Caco-2 (cell line): ENCODE measurements at places on chromosomes 4 and X. TPM values are rescaled to one million over a fixed set of nuclear protein-coding genes. Genes with fewer than 3 reads are reported as not detected.

Gene GLUD2
- total RNA-seq, result 1.2 and 1.3 TPM in 2 replicates

Gene TMEM144
- total RNA-seq, result 15.5 and 17.9 TPM in 2 replicates

Gene MAGEA12
- total RNA-seq, result not detected in 2 replicates

Gene VSIG4
- total RNA-seq, result not detected in 2 replicates

GRCh38 chr4:148238811-148239493 lies 203.3 kb downstream of the NR3C2 start:
- H3K4me1 ChIP-seq, result no peaks in the 10 kb centered on the region
- no peak overlapping the region for H3K4me3 ChIP-seq
- H3K27me3 ChIP-seq, result no peaks in the 10 kb centered on the region
- no peak for DNase-seq

GRCh38 chr4:20368926-20369325 lies 117.2 kb downstream of the SLIT2 start:
- H3K36me3 ChIP-seq, result no peaks in the 10 kb centered on the region
- no peak overlapping the region for H3K27ac ChIP-seq
- no peak for DNase-seq
- H3K4me3 ChIP-seq, result no peak overlapping the region
- no peaks in the 10 kb centered on the region; the same call in 1 of the 2 replicates for H3K27me3 ChIP-seq

- H3K27me3 ChIP-seq, result no peaks in the 10 kb centered on the region
- H3K4me3 ChIP-seq, result no peak overlapping the region
- peaks cover 1% of the 10 kb centered on the region for H3K4me1 ChIP-seq
- H3K27ac ChIP-seq, result no peak overlapping the region
Observed at GRCh38 chr4:112119353-112119783, 25.9 kb upstream of the FAM241A start.

- H3K4me3 ChIP-seq, result no peak overlapping the region
- H3K4me1 ChIP-seq, result no peaks in the 10 kb centered on the region
- H3K27ac ChIP-seq, result no peak overlapping the region
- no peak for DNase-seq
- no peaks in the 10 kb centered on the region for H3K36me3 ChIP-seq
- no peaks in the 10 kb centered on the region for H3K27me3 ChIP-seq
Observed at GRCh38 chrX:2811271-2811670, 17.5 kb upstream of the GYG2 start.

- no peaks in the 10 kb centered on the region for H3K27me3 ChIP-seq
- H3K4me1 ChIP-seq, result no peaks in the 10 kb centered on the region
- H3K4me3 ChIP-seq, result no peak overlapping the region
- DNase-seq, result no peak
Observed at GRCh38 chrX:147846676-147847075, 65.0 kb upstream of the FMR1 start.

- no peak overlapping the region for H3K27ac ChIP-seq
- DNase-seq, result no peak
- H3K4me3 ChIP-seq, result no peak overlapping the region
- no peaks in the 10 kb centered on the region for H3K36me3 ChIP-seq
- H3K4me1 ChIP-seq, result no peaks in the 10 kb centered on the region
- H3K27me3 ChIP-seq, result no peaks in the 10 kb centered on the region
Observed at GRCh38 chr4:55921093-55921492, 27.7 kb upstream of the CEP135 start.

GRCh38 chr4:26131711-26132110 lies 189.1 kb upstream of the RBPJ start:
- no peaks in the 10 kb centered on the region for H3K27me3 ChIP-seq
- no peak overlapping the region for H3K27ac ChIP-seq
- no peak for DNase-seq
- H3K36me3 ChIP-seq, result no peaks in the 10 kb centered on the region

GRCh38 chrX:11663875-11664210 lies 1.9 kb downstream of the ARHGAP6 start:
- H3K4me3 ChIP-seq, result no peak overlapping the region
- H3K27me3 ChIP-seq, result no peaks in the 10 kb centered on the region
